Lung microvascular endothelial cell (primary cell): ENCODE measurements at places on chromosomes 5 and 9. TPM values are rescaled to one million over a fixed set of nuclear protein-coding genes. Genes with fewer than 3 reads are reported as not detected.

DNA sequence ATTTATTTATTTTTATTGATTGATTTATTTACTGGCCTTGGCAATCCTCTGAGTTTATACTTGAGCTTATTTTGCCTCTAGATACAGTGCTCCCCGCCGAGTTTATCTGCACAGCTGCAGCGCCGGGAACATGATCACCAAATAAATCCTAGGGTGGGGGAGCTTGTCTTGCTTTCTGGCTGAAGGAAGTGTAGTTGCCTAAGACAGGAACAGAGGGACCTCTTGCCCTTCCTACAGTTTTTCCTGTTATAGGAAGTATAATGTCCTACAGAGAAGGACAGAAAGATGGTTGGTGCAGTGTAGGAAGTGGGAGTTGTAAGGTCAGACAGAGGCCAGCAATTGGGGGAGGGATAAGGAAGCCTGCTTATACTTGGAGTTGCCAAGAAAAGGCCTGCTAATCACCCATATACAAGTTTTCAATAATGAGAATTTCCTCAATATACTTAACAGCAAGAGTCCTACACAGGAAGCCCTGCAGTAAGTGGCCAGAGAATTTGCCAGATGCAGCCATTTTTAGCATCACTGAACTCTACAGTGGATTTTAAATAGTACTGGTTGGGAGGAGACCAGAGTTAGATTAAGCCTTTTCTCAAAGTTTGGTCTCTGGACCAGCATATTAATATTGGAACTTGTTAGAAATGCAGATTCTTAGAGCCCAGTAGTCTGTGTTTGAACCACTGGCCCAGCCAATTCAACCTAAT, 7.7 kb downstream of the AOPEP start:
- DNase-seq: no peak

DNA sequence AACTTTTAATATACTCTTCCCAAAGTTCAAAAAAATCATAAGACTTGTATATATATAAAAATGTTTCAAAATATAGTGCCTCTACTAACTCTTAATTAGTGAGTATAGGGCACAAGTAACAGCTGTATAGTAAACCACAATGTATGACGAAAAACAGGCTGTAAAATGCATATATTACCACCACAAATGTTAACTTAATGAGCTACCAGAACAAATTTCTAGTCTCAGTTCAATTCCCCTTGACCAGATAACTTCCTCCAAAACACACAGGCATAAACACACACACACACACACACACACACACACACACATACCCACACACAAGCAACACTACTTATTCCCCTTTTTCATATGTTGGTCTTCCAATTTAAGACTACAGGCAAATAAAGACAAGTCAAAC, 78.8 kb downstream of the FBXL17 start:
- DNase-seq: no peak

GRCh38 chr5:37532976-37533740, 154.0 kb downstream of the WDR70 start:
- DNase-seq: peak; percentile 14

GRCh38 chr5:21195145-21195544, 1207.1 kb upstream of the CDH18 start:
- peak; percentile 5 for DNase-seq

GRCh38 chr9:136239135-136239982, 6.3 kb downstream of the QSOX2 start:
- peak; percentile 10 for DNase-seq

DNA sequence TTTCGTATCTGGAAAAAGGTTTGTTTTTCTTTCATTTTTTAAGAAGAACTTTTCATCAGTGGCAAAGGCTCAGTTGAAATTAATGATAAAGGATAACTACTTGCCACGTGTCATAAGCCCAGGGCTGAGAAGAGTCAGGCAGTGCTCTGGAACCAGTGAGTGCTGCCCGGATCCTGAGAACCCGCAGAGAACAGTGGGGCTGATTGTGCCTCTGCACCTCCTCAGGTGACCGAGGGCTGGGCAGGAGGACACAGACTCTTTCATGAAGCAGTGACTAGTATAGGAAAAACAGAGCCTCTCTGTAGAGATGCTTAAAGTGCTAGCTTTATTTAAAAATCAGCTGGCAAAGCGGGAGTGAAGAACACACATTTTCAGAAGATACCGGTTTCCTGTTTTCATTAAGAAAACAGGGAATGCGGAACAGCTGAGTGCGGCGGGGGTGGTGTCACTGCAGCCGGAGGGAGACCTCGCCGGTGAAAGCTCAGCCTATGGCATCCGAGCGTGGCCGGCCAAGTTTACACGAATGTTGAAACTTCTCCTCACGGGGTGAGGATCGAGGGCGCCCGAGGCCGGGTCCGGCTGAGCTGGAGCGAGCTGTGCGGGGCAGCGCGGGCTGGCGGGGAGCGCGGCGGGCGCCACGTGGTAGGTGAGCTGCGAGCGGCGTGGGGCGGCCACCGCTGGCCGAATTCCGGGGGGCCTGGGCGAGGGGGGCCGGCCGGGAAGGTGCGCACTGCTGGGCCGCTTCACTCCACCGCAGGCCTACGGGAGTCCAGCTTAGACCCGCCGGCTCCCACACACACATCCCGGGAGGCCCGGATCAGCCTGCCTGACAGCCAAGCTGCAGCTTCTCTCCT, 134.7 kb upstream of the DMRT1 start:
- peak; percentile 53 for DNase-seq

- peak; percentile 51 for DNase-seq
Observed at GRCh38 chr5:149489605-149490037, 61.6 kb downstream of the CSNK1A1 start.

DNA sequence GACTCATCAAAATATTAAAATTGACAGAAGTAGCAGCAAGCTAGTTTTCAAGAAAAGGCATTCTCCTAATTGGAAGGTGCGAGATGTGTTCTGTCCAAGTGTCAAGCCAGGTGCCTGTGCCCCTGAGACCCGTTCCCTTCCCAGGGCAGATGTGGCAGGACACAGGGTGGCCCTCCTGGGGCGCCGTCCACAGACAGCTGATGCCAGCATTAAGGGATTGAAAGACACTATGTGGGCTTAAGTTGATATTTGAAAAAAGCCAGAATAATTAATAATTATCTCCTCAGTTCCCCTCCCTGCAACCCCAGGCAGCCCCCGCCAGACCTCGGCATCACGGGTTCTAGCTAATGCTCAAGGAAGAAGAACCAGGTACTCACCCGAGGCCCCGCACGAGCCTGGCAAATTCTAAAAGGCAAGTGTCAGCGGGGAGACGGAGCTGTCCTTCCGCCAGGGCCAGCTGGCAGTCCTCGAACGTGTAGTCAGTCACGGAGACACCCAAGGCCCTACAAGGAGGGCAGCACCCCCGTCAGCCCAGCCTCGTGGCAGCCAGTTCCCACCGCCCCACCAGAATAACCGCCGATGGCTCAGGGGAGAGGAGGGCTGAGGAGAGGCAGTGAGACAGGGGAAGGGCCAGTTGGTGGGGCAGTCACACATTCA, 29.1 kb upstream of the SLC6A3 start:
- no peak for DNase-seq

GRCh38 chr5:93100428-93100827, 480.6 kb downstream of the NR2F1-AS1 start:
- peak; percentile 7 for DNase-seq

- no peak for DNase-seq
Observed at GRCh38 chr5:3997670-3998069, 402.0 kb downstream of the IRX1 start.

DNA sequence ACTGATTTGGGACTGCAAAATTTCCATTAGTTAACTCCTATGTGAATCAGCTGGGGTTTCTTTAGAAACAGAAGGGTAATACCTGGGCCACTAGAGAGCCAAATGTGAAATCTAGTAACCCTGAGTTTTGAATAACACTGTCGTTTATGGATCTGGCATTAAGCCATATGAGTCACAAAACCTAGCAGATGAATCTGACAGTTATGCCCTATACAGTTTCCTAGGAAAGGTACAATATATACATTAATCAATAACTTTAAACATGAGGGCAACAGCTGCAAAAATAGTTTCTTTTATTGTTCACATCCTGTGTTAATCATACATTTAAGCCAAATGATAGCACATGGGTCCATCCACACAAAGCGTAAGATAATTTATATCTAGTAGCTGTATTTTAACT, 56.9 kb downstream of the PAM start:
- peak; percentile 85 for DNase-seq

- DNase-seq: no peak
Observed at GRCh38 chr5:163506095-163506457, 657 bp downstream of the MAT2B start.

DNA sequence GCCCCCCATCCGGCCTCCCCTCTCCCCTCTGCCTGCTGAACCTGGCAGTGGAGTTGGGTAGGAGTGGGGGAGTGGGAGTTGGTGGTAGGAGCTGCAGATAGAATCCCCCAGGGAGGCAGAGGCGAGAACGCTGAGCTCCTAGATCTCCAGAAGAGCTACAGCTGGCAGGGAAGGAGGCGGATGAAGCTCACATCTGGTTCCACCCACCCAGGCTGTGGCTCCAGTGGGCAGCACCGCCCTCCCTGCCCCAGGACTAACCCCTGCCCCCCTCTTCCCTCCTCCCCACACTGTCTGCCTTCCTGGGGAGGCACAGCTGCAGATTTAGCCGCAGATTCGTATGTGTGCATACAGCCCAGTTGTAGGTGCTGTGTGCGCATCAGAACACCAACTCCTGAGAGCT, 34.2 kb downstream of the C9orf50 start:
- no peak for DNase-seq

- DNase-seq: no peak
Observed at GRCh38 chr9:133930682-133931485, 61.2 kb downstream of the VAV2 start.

- DNase-seq: peak; percentile 89
Observed at GRCh38 chr5:34709861-34710673, 53.9 kb downstream of the RAI14 start.

- no peak for DNase-seq
Observed at GRCh38 chr9:106980551-106981101, 117.7 kb downstream of the ZNF462 start.

GRCh38 chr5:118723021-118723338, 265.4 kb downstream of the DTWD2 start:
- no peak for DNase-seq

- no peak for DNase-seq
Observed at GRCh38 chr9:27564670-27565069, 8.6 kb downstream of the C9orf72 start.

- DNase-seq: no peak
Observed at GRCh38 chr5:80697100-80697499, 42.3 kb upstream of the DHFR start.

DNA sequence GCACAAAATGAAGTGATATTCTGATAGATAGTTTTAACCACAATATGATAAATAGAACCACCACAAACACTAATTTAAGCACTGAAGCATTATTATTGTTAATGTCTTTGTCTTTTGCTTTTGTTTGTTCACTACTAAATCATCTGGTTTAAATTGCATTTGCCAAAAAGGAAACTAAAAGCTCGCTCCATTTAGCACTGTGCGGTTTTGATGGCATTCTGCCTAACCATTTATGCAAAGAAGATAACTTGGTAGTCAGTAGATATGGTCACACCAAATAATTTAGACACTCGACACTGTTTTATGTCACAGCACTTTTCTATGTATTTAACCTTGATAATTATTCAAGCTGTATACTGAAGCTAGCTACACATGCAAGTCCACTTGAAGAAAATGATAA, 849.8 kb upstream of the CDH6 start:
- no peak for DNase-seq

GRCh38 chr5:4206127-4206526, 610.5 kb downstream of the IRX1 start:
- no peak for DNase-seq

DNA sequence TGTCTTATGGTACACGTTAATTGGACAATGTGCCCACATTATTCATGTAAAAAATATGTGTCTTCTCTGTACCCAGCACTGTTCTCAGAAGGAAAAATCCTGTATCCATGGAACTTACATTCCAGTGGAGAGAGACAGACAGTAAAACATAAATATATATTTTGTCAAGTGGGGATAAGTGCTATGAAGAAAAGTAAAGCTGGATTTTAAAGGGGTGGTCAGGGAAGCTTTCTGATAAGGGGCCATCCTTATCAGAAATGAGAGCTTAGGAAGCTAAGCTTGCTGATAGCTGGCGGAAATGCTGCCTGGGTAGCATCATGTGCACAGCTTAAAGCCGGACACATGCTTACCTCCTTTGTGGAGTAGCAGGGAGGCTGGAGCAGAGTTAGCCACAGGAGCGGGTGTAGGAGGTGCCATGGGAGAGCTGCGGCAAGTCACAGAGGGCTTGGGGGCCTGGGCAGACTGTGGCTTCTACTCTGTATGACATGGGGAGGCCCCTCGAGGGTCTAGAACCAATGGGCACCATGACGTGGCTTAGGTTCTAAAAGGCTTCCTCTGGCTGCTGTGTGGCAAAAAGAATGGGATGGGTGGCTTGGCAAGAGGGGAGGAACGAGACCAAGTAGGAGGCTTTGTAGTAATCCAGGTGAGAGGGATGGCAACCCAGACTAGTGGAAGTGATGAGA, 141.7 kb downstream of the FGF1 start:
- DNase-seq: no peak

DNA sequence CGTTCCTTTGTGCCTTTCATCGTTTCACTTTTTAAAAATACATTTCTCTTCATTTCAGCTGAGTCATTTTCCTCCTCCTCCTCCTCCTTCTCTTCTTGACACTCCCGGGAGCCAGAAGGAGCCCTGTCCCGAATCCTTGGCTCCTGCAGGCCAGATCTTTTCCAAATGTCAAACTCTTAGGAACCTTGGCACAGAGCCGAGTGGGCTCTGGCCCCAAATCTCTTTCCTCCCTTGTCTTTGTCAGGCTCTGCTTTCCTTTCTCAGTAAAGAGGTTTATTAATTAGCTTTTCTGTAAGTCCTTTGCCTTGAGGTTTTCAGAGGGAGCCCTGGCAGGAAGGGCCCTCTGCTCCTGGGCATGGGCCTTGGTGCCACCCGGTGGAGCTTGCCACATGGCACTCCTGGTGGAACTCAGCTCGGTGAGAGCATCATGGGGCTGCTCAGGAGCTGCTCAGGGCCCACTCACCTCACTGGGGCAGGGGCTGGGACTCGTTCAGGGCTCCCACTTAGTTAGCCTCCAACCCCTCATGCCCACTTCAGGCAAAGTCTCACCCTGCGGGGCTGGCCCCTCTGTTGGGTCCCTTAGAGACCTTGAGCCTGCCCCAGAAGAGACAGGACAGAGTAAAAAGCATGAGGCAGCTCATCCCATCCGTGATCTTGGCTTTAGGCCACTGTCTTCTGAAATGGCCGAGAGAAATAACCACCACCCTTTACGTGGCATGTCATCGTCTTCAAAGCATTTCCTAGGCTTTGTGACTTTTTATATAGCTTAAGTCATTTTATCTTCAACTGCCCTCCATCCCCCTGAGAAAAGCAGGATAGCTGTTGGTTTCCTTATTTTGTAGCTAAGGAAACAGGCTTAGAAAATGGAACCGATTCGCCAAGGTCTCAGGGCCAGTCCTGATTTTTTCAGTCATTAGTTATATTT, 17.1 kb downstream of the STC2 start:
- no peak for DNase-seq

GRCh38 chr9:90810691-90811090, 9.1 kb downstream of the SYK start:
- no peak for DNase-seq

The EDIL3 gene
- 0.40 and 0.44 TPM in 2 replicates for total RNA-seq

The GABRA1 gene
- not detected in 2 replicates for total RNA-seq

The SHC3 gene
- total RNA-seq: 0.20 and 0.22 TPM in 2 replicates

The FOXD4L5 gene
- not detected in 2 replicates for total RNA-seq

The WDR36 gene
- 28.5 and 38.3 TPM in 2 replicates for total RNA-seq

The PLCXD3 gene
- 0.20 and 0.44 TPM in 2 replicates for total RNA-seq

The ABLIM3 gene
- 19.4 and 20.0 TPM in 2 replicates for total RNA-seq

The PKD2L2 gene
- total RNA-seq: not detected in 2 replicates

The PDE6A gene
- under 0.01 TPM in 1 of 2 replicates, not detected in the other for total RNA-seq

The CDC25C gene
- 0.79 and 3.9 TPM in 2 replicates for total RNA-seq

The CDKN2A gene
- 0.60 and 13.3 TPM in 2 replicates for total RNA-seq

The IL3 gene
- not detected in 2 replicates for total RNA-seq

The TSSK1B gene
- total RNA-seq: not detected in 2 replicates

The IL9 gene
- not detected in 2 replicates for total RNA-seq

The DNAI1 gene
- not detected in 2 replicates for total RNA-seq

The ARHGEF39 gene
- total RNA-seq: under 0.01 and 0.44 TPM in 2 replicates
